SJSA1 (cell line): ENCODE measurements at places on chromosomes 5 and 9. TPM values are rescaled to one million over a fixed set of nuclear protein-coding genes. Genes with fewer than 3 reads are reported as not detected.

DNA sequence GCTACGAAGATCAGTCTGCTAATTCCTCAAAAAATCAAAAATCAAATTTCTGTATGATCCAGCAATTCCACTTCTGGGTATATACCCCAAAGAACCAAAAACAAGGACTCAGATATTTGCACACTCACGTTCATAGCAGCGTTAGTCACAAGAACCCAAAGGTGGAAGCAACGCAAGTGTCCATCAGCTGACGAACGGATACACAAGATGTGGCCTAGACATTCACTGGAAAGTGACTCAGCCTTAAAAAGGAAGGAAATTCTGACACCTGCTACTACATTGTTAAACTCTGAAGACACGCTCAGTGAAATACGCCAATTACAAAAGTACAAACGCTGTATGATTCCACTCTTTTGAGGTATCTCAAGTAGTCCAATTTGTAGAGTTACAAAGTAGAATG, 93.3 kb downstream of the OTULIN start:
- no peaks in the 10 kb centered on the region for H3K36me3 ChIP-seq
- no peaks in the 10 kb centered on the region for H3K4me1 ChIP-seq
- H3K27ac ChIP-seq, result no peak overlapping the region
- H3K4me3 ChIP-seq, result no peak overlapping the region
- no peaks in the 10 kb centered on the region for H3K27me3 ChIP-seq
- DNase-seq, result no peak

GRCh38 chr9:3961409-3961808, 338.5 kb downstream of the GLIS3 start:
- H3K27me3 ChIP-seq, result no peaks in the 10 kb centered on the region
- H3K36me3 ChIP-seq, result no peaks in the 10 kb centered on the region
- peaks cover 22% of the 10 kb centered on the region for H3K4me1 ChIP-seq
- DNase-seq, result no peak

DNA sequence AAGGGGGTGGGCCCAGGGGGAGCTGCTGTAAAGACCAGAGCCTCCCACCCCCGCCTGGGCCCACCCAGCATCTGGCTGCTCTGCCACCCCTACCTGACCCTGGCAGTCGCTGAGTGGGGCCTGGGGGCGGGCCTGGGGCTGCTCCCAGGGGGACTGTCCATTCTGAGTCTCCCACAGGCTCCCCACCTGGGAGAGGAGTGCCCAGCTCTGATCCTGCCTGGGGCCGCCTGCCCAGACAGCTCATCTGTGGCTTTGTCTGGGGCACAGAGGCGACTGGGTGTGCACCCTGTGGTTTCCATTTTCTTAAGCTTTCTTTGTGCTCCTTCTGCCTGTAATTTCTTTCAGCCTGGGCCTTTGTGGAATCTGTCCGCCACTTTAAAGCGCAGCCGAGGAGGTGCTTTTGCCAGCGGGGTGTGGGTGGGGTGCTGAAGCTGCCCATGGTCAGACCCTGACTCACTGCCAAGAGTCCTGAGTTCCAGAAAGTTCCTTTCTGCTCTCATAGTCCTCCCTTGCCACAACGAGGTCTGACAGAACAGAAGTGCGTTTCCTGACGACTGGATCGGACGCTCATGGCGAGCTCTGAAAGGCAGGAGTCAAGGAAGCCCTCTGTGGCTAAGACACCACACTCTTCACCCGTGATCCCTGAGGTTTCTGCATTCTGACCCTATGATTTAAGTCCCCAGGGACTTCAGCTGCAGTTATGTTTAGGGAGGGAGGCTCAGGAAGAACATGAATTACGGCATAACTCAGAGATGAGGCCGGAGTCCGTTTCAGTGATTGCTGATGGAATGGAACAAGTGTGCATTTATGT, 225.0 kb downstream of the FANCC start:
- no peak overlapping the region for H3K4me3 ChIP-seq
- H3K36me3 ChIP-seq, result peaks cover 32% of the 10 kb centered on the region
- DNase-seq, result peak; percentile 93
- H3K27me3 ChIP-seq, result no peaks in the 10 kb centered on the region
- peak overlapping the region; percentile 90 for H3K27ac ChIP-seq
- H3K4me1 ChIP-seq, result peaks cover 93% of the 10 kb centered on the region

DNA sequence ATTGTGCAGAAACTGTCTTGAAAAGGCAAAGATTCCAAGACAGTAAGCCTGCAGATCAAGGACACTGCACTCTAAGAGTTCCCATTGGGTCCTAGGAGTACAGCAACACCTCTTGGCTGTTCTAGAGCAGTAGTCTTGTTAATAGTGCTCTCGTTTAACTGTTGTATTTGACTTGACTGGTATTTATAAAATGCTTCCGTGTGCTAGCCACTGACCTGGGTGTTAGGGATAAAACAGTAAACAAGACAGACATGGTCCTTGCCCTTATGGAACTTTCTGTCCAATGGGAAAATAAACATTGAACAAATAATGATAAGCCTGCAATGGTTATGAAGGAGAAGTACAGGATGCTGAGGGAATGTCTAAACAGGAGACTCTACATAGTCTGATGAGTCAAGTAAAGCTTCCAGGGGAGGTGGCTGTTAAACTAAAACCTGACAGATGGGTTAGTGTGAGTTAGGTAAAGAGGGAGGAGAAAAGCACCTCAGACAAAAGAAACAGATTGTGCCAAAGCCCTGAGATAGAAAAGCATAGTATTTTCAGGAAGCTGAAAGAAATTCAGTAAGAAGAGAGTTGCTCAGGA, 33.3 kb downstream of the TDRD7 start:
- H3K4me3 ChIP-seq, result no peak overlapping the region
- DNase-seq, result no peak
- H3K4me1 ChIP-seq, result no peaks in the 10 kb centered on the region
- H3K36me3 ChIP-seq, result no peaks in the 10 kb centered on the region
- no peak overlapping the region for H3K27ac ChIP-seq

DNA sequence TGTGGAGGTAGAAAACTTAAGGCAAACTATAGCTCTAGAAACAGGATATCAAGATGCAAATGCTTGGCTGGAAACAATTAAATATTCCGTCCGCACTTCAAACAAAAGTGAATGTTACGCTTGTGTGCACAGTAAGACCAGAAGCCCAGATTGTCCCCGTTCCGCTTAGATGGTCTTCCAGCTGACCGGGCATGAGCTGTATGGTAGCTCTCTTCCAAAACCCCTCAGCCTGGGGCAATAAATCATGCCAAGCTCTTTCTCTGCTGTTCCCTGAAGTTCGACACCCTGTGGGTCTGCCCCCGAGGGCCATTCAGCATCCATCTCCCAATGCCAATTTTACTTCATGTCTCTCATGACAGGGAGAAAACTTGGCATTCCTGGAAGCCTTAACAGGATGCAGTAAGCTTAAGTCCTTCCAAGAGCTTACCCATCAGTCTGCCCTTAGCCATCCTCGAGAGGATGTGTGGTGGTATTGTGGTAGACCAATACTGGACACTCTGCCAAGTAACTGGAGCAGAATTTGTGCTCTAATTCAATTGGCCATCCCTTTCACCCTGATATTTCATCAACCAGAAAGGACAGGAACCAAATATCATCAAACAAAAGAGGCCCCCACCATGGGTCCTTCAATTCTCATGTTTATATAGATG, 70.7 kb upstream of the RANBP6 start:
- H3K27ac ChIP-seq, result no peak overlapping the region
- H3K27me3 ChIP-seq, result no peaks in the 10 kb centered on the region
- no peaks in the 10 kb centered on the region for H3K4me1 ChIP-seq
- no peak overlapping the region for H3K4me3 ChIP-seq

GRCh38 chr9:18358325-18358724, 115.6 kb upstream of the ADAMTSL1 start:
- no peaks in the 10 kb centered on the region for H3K27me3 ChIP-seq
- H3K27ac ChIP-seq, result no peak overlapping the region
- no peaks in the 10 kb centered on the region for H3K36me3 ChIP-seq
- H3K4me3 ChIP-seq, result no peak overlapping the region
- H3K4me1 ChIP-seq, result no peaks in the 10 kb centered on the region

DNA sequence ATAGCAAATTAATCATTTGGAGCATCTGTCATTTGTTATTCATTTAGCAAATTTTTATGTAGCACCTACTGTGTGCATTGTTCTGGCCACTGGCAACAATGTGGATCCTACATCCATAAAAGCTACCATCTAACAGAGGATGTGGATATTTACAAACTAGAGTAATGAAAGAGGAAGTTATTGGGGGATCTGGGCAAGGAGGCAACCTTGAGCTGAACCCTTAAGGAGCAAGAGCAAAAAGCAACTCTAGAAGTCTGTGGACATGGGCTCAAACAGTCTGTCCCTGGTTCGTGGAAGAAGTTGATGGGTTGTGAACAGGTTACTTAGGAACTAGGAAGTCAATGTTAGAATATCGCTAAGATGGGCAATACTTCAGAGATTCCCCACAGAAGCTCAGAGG, 259.9 kb downstream of the SYK start:
- H3K36me3 ChIP-seq, result no peaks in the 10 kb centered on the region
- no peaks in the 10 kb centered on the region for H3K27me3 ChIP-seq
- H3K27ac ChIP-seq, result peak overlapping the region; percentile 54
- H3K4me3 ChIP-seq, result no peak overlapping the region
- peaks cover 38% of the 10 kb centered on the region for H3K4me1 ChIP-seq

PCDHGA3 gene
- 0.26 TPM in 1 of 2 replicates, not detected in the other for total RNA-seq

DNA sequence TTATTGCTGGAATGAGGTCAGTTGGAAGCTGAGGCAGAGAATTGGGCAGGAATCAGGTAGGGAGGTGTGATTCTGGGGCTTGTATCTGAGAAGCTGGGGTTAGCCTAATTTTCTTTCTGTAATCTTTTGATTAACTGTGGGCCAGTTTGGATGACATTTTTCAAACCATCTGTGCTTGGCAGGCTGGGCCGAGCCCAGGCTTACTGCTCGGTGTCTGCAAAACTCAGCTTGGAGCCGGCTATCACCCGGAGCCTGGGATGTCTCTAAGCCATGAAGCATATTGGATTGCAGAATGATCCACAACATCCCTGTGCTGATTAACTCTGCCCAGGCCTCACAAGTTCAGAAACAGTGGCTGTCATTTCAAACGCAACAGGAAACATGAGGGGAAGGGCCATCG, 26.5 kb downstream of the KCNMB1 start:
- no peak overlapping the region for H3K4me3 ChIP-seq
- DNase-seq, result no peak
- 0 out of 2 replicates have a peak, but pooled peaks cover 4% of the 10 kb centered on the region for H3K27me3 ChIP-seq
- no peaks in the 10 kb centered on the region for H3K36me3 ChIP-seq
- no peak overlapping the region for H3K27ac ChIP-seq
- H3K4me1 ChIP-seq, result no peaks in the 10 kb centered on the region

DNA sequence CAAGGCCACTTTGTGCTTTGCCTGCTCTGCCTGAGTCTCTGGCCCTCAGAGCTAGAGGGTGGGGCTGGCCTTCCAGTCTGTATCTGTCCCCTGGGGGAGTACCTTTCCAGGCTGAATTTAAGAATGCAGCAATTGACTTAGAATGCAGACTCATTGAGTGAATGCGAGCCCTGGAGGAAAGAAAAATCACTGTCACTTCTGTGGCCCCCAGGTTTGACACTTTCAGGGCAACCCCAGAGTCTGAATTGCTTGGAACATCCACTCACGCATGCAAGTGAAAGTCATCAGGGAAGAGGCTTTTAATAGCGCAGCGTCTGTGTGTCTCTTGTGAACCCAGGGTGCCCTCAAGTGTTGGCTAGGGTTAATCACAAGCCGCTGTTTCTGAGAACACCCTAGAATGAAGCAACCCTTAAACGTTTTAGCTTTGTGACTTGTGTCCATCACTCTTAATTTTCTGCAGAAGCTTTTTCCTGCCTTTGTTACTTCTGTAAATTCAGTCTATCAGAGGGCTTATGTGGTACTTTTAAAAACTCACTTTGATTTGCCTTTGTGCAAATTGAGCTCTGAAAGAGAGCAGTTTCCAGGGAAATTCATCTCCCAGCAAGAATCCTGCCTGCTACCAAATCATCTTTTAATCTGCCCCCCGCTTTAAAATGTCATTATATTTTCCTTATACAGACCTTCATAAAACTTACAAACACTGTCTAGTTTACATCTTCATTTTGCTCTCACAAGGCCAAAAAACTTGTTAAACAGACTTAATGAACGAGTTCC, 146.8 kb upstream of the IQGAP2 start:
- H3K4me3 ChIP-seq, result no peak overlapping the region
- peak; percentile 20 for DNase-seq
- no peaks in the 10 kb centered on the region for H3K4me1 ChIP-seq
- no peaks in the 10 kb centered on the region for H3K36me3 ChIP-seq

- no peak for DNase-seq
- H3K4me3 ChIP-seq, result no peak overlapping the region
- H3K36me3 ChIP-seq, result peaks cover 17% of the 10 kb centered on the region
- no peaks in the 10 kb centered on the region for H3K4me1 ChIP-seq
- H3K27ac ChIP-seq, result no peak overlapping the region
These were observed 182.0 kb downstream of the GIN1 start for GRCh38 chr5:102937894-102938293.

SPATA31E1 gene
- total RNA-seq, result 0.26 TPM in 1 of 2 replicates, not detected in the other

DNA sequence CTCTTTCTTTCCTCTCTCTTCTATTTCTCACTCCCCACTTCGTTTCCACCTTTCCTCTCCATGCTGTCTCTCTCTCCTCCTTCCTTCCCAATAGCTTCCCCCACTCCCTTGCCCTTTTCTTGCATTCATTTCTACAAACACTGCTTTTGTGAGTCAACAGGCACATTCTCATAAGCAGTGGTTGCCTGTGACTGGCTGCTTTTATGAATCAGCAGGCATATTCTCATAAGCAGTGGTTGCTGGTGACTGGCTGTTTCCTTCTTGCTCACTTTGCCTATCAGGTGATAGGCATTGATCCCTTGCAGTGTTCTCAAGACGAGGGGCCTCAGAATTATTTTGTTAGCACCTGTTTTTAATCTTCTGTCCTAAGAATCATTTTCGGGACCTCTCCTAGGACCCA, 116.1 kb upstream of the ACTBL2 start:
- no peak overlapping the region for H3K4me3 ChIP-seq
- peaks cover 7% of the 10 kb centered on the region for H3K4me1 ChIP-seq
- no peak for DNase-seq
- H3K27ac ChIP-seq, result no peak overlapping the region
- H3K36me3 ChIP-seq, result no peaks in the 10 kb centered on the region

HBEGF gene
- total RNA-seq, result 44.2 and 46.9 TPM in 2 replicates

DNA sequence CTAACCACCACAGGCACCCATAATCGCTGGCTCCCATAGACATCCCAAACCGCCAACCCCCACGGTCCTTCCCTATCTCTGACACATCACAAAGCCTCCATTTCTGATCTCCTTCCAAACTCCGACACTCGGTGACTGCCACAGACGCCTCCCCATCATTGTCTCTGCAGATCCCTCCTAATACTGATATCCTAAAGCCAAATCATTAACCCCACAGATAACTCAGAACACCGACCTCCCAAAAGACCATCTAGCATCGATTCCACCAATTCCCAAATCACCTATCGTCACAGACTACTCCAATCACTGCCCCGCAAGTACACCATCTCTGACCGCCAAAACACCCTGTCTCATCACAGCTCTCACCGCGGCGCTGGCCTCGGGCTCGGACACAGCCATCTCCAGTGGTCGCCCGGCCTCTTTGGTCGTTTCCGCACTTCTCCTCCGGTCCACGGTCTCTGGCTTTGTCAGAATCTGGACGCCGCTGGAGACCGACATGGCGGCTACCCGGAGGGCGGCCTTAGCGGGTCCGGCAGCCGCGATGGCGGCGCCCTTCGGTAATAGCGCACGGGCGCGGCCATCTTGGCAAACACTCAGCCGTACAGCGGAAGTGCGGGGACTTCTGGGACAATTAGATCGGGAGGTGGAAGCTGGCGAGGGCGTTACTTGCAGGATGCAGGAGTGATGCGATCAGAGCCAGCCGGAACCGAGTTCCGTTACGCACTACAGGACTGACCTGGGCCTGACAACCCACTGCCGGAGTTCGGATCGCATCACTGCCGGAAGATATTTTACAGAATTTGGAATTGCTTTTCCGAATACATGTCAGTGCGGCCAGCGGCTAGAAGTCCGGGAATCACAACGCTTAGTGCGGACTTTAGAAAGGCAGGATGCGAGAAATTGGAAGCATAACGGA, at the start of gene ZFP37:
ZFP37 (minus strand) TSS at position 534 of the 916 bp plus-strand sequence; CDS start at position 498, 36 bp downstream.
- peak; percentile 81 for DNase-seq
- H3K4me1 ChIP-seq, result peaks cover 5% of the 10 kb centered on the region; the same call in 1 of the 2 replicates
- H3K36me3 ChIP-seq, result no peaks in the 10 kb centered on the region
- no peak within 1 kb of the TSS for H3K27ac ChIP-seq
- no peaks in the 10 kb centered on the region for H3K27me3 ChIP-seq
